Nucleus accumbens (tissue), 56 donors: ENCODE measurements at places on chromosomes 7 and 10.

GRCh38 chr10:47176903-47177868 is 122.8 kb upstream of the GDF10 start:
- DNase-seq = no peak

DNA sequence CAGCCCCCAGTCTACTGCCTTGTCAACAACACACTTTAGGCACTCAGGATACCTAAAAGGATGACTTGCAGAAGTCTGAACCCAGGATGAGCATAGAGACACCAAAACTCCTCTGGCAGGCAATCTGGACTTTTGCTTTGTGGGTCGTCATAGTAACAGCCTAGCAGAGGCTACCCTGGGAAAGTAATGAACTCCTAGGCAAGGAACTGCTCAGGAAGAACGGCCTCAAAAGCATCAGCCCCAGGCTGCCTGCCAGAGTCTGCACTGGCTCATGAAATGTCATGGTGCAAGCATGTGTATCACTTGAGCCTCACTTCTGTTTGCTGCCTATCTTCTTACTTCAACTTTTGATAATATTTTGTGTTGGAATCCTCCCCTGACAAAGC is 715.1 kb downstream of the GRID1 start:
- DNase-seq = no peak

- DNase-seq = no peak
Observed at GRCh38 chr7:32935558-32935957, 21.7 kb upstream of the FKBP9 start.

DNA sequence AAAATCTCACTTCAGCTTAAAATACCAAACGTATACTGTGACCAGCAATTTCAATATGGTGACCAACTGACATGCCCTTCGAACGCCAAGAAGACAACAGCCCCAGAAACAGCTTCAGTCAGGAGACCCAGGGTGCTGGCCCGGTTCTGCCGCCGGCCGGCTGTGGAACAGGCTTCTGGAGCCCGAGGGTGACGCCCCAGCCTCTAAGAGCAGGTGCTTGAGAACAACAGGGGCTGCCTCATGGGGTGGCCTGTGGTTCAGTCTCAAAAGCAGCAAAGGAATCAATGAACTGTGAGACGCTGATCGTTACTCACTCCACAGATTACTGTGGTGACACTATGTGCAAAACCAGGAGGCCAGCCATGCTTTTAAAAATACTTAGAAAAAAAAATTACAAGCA is 17.3 kb downstream of the GPER1 start:
- no peak for DNase-seq

DNA sequence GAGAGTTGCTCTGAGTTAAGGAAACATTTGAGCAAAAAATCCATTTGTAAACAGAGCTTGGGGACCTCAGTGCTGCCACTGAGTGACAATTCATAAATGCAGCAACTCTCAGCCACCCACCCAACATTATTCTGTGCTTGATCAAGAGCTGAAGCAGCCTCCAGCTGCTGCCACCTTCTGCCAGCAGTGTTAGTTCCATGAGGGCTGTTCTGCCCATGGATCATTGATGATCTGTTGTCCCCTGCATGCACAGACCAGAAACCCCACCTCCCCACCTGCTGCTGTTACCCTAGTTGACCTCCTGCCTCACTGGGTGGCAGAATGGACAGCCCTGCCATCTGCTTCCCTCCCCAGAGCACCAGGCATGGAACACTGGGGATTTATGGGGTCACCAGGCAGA is 305.4 kb downstream of the KCNMA1 start:
- DNase-seq = no peak

- DNase-seq = no peak
Observed at GRCh38 chr10:95792874-95793285, 36.9 kb downstream of the ENTPD1 start.

GRCh38 chr7:137441451-137441850 is 97.9 kb upstream of the PTN start:
- no peak for DNase-seq
